HFFc6 (cell line): ENCODE measurements at places on chromosomes 16 and 17.

GRCh38 chr16:50597563-50598255, 49.5 kb downstream of the NKD1 start:
- H3K27me3 ChIP-seq: peaks cover 33% of the 10 kb centered on the region
- H3K27ac ChIP-seq: no peak overlapping the region
- H3K4me1 ChIP-seq: peaks cover 17% of the 10 kb centered on the region
- DNase-seq: no peak
- no peak overlapping the region for H3K4me3 ChIP-seq

DNA sequence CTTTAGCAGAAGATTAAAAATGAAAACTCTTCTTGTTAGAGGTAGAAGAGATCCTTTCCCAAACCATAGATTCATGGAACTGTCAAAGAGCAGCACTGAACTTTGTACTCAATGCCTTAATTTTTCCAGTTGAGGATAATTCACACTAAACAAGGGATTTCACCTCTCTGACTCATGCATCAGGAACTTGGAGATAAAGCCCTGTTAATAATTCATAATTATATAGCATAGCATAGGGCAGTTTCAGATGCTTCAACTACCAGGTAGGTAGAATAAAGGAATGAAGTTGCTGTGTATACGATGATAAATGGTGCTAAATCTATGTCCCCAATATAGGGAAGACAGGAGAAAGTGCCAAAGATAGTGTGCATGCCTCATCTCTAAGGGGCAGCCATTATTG, 450.4 kb downstream of the MAF start:
- no peaks in the 10 kb centered on the region for H3K36me3 ChIP-seq
- no peak for DNase-seq
- H3K4me3 ChIP-seq: no peak overlapping the region
- H3K27me3 ChIP-seq: no peaks in the 10 kb centered on the region
- no peaks in the 10 kb centered on the region for H3K4me1 ChIP-seq
- H3K27ac ChIP-seq: no peak overlapping the region

- peaks cover 1% of the 10 kb centered on the region for H3K27me3 ChIP-seq
- H3K4me1 ChIP-seq: peaks cover 45% of the 10 kb centered on the region
- H3K36me3 ChIP-seq: peaks cover 10% of the 10 kb centered on the region; the same call in 1 of the 2 replicates
- H3K27ac ChIP-seq: 0 out of 2 replicates have a peak overlapping the region, but pooled peaks have one; percentile 1
- no peak for DNase-seq
Observed at GRCh38 chr17:38431346-38432145, 3.3 kb downstream of the ARHGAP23 start.

GRCh38 chr17:64599187-64599676, 62.9 kb downstream of the SMURF2 start:
- H3K36me3 ChIP-seq: peaks cover 14% of the 10 kb centered on the region
- no peak overlapping the region for H3K4me3 ChIP-seq
- peaks cover 73% of the 10 kb centered on the region for H3K4me1 ChIP-seq
- no peak for DNase-seq

GRCh38 chr16:64455275-64455674, 666.6 kb downstream of the CDH11 start:
- H3K4me3 ChIP-seq: no peak overlapping the region
- peaks cover 48% of the 10 kb centered on the region for H3K4me1 ChIP-seq
- H3K27ac ChIP-seq: no peak overlapping the region
- H3K27me3 ChIP-seq: no peaks in the 10 kb centered on the region
- peak; percentile 55 for DNase-seq
- H3K36me3 ChIP-seq: no peaks in the 10 kb centered on the region

DNA sequence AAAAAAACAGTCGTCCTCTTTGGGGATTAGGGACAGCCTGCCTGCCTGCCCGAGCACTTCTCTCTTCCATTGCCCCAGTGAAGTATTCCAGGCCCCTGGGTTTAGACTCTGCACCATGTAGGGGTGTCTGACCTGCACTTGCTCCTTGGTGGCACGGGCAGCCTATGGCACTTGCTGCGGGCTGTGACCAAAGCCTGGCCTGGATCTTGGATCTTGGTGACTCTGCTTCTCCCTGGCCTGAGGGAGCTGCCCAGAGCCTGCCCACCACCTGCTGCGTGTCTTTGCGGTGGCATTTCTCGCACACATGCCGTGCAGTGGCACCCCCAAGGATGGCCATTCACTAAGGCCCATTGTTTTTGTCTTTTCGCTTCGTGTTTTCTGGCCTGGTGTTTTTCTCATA, 6.1 kb upstream of the STH start:
- 0 out of 2 replicates have a peak, but pooled peaks cover 4% of the 10 kb centered on the region for H3K4me1 ChIP-seq
- DNase-seq: no peak

GRCh38 chr17:32100971-32101631, 41.2 kb upstream of the RHOT1 start:
- H3K27me3 ChIP-seq: peaks cover 7% of the 10 kb centered on the region
- H3K4me1 ChIP-seq: peaks cover 25% of the 10 kb centered on the region
- no peaks in the 10 kb centered on the region for H3K36me3 ChIP-seq
- H3K27ac ChIP-seq: no peak overlapping the region

DNA sequence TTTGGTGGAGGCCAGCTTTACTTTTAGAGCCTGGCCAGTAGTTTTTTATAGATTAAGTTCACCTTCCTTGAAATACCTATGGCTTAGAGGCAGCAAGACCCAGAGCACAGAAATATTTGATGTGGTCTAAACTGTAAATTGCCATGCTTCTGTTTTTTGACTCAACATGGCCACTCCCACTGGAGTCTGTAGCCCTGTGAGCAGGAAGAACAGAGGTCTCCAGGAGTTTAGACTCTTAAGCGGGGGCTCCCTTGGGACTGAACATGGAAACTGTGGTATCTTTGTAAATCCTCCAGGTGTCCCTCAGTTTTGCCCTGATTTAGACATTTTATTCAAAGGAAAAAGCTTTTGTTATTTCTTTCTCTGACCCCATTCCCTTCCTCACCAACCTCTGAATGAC, 145.6 kb downstream of the FTO start:
- no peak for DNase-seq
- H3K27ac ChIP-seq: no peak overlapping the region
- H3K4me1 ChIP-seq: no peaks in the 10 kb centered on the region
- H3K4me3 ChIP-seq: no peak overlapping the region

GRCh38 chr17:39165178-39165840, 652 bp downstream of the ARL5C start:
- peaks cover 26% of the 10 kb centered on the region for H3K27me3 ChIP-seq
- H3K4me1 ChIP-seq: peaks cover 27% of the 10 kb centered on the region
- peak overlapping the region; percentile 79 for H3K4me3 ChIP-seq
